ENCODE measurements at places on chromosomes 2 and 18.

GRCh38 chr18:11261486-11261885, 112.1 kb upstream of the PIEZO2 start:
- no peak for DNase-seq

- DNase-seq, result no peak
Observed at GRCh38 chr2:122749405-122749804, 994.0 kb downstream of the TSN start.

DNA sequence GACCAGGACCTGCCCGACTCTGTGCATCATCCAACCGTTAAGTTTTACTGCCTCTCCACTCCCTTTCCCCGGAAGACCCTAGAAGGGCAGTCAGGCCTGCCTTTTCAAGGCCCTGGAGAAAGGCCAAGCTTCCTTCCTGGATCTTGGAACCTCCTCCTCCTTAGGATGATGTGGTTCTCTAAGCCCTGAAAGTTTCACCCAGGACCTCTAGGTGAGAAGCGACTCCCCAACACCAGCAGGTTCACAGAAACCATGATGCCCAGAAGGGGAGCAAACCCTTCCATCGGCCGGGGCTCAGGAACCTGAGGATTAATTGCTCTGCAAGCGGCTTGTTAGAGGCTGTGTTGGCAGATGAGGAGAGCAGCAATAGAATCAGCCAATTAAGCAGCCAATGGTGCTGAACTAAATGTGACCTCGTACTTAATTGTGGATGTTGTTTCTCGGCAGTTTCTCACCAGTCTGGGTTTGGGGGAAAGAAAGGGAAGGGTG, 94.2 kb upstream of the FZD7 start:
- DNase-seq, result no peak

DNA sequence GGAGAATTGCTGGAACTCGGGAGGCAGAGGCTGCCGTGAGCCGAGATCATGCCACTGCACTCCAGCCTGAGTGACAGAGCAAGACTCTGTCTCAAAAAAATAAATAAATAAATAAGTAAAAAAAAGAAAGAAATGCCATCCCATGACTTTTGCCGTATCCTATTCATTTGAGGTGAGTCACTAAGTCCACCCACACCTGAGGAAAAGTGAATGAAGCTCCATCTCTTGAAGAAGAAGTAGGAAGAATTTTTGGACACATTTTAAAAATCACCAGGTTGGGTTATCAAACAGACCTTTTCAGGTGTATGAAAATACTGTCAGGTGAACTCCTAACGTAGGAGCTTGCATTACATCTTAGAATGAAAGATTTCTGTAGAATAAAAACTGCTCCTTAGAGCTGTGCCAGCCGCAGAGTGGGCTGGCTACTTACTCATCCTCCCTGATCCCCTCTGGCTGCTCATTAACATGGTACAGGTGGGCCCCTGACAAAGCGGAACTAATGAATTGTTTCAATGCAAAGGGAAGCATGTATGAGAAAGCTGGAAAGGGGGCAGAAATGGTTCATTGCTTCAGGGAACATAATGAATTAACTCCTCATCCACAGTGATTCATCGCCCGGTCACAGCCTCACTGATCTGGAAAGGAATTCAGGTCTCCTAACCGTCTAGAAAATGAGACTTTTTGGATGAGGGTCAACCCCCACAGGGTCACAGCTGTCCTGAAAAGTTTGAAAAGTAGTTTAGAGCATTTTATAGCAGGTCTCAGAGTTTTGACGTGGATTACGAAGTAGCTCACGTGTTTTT, 191.4 kb downstream of the SPP2 start:
- no peak for DNase-seq

DNA sequence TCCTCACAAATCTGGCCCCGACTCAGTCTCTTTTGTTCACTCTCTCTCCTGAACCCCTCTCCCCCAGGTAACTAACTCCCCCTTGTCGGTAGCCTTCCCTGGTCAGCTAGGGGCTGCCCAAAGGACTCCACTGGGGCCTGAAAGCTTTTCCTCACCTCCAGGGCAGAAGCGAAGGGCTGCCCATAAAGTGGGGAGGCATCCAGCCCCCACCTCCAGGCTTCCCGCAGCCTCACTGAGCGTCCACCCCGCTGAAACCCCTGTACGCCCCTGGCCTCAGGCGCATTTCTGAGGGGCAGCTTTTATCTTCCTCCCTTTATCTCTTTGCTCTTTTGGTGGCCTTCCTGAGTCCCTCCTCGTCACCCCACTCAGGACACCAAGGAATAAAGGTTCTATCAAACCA, 249.3 kb downstream of the CYP26B1 start:
- no peak for DNase-seq

GRCh38 chr2:85945586-85945985, 56.8 kb upstream of the ST3GAL5 start:
- DNase-seq, result no peak

DNA sequence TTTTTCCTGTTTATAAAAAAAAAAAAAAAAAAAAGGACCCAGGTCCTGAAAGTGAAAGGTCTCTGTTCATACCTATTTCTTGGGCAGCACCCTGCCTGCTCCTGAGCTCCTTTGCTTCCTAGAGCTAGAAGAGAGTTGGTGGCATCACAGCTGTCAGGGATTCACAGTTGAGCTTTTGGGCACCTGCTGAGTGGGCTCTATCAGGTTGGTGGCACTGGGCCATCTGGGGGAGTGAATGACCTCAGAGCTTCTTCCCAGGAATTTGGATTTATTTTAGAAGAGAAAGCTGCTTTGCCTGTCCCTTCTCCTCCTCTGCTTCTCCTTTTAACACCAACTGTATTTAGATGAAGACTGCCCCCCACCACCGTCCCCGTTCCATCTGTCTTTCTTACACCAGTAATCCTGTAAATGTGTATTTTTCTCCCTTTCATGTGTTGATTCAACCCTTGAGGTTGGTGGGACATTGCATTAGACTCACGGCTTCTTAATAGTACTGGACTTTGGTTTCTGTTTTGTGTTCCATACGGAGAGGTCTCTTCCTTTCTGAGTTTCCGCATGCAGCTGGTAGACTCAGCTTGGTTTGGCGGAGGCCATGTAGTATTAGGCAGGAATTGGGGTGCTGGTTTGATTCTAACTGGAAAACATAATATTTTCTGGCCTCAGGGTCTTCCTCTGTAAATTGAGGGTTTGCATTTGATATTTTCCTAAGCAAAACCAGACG, 7.6 kb upstream of the MGAT5 start:
- no peak for DNase-seq

DNA sequence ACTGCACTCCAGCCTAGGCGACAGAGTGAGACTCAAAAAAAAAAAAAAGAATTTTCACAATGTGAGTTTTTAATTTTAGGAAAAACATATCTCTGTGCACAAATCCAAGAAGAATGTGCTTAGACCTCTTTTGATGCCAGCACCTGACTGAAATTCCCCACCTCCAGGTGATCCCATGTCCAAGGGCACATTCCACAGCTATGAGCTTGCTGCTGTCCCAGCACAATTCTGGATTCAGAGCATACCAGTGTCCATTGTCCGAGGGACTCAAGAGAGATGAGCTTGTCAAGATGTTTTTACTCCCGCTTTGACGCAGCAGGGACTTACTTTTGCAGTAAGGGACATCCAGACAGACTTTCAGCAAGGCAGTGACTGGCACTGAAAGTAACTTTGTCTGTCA, 489.1 kb upstream of the ACVR2A start:
- DNase-seq, result no peak

DNA sequence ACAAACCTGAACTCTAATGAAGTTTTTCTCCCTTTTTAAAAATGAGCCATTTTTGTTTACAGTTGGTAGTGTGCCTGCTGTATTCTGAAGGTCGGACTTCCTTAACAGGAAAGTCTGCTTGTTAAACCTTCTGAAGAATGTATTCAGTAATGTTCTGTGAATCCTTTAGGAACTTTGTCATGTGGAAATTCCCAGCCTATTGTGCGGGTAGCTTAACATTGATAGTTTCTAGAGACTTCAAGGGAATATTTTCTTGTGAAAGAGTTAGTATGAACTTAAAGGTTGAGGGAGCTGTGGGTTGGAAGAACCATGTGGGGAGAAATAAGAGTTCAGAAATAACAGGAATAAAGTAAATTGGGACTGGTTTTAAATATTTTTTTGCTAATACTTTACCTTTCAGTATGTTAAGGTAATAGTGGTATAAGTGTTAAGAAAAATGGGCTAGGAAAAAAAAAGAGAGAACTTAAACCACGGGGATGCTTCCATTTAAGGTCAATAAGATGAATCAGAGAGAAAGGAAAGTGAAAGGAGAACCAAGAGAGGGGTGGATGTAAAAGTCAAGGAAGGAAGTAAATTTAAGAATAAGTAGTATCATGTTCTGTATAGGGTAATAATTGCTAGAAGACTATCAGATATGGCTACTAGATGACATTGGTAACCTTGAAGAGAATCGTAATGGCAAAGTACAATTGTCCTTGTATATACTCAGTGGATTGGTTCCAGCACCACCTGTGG, 90.5 kb downstream of the PMS1 start:
- DNase-seq, result no peak

GRCh38 chr2:225276207-225276606, 123.3 kb upstream of the NYAP2 start:
- no peak for DNase-seq

DNA sequence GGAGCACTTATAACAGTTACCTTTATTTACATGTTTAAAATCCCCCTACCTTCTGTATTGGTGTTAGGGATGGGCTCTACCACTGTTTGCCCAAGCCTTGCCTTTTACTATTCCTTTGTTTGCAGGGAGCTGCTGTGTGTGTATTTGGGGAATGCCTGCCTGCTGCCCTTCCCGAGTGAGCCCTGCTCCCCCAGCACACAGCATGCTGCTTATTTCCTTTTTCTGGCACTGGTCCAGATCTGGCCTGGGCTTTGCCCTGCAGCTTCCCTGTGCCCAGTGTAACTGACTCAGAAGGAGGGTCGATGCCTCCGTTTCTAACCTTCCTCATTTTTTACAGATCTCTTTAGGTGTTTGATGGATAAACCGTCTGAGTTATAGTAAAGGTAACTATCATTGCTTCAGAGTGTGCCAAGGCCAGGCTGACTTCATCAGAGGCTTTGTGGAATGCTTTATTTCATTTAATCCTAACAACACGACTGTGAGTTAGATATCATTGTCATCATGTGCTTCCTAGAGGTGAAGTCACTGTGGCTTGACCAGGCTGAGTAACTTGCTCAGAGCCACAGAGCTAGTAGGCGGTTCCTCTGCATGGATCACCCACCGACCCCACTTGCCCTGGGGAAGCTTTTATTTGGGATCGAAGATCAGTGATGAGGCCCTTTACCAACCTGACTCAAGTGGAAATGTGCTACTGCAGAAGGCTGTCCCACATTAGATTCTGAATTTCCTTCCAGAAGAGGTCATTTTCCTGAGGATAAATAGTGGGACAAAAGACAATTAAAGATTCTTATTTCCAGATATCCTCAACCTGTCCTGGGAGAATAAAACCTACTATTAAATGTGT, 238.8 kb downstream of the ZNF407 start:
- DNase-seq, result peak; percentile 58

- no peak for DNase-seq
Observed at GRCh38 chr2:119350311-119350998, 16.2 kb downstream of the C2orf76 start.

- no peak for DNase-seq
Observed at GRCh38 chr2:105403783-105404698, 5.2 kb upstream of the FHL2 start.

GRCh38 chr2:200856806-200857205, 7.7 kb downstream of the CLK1 start:
- no peak for DNase-seq

DNA sequence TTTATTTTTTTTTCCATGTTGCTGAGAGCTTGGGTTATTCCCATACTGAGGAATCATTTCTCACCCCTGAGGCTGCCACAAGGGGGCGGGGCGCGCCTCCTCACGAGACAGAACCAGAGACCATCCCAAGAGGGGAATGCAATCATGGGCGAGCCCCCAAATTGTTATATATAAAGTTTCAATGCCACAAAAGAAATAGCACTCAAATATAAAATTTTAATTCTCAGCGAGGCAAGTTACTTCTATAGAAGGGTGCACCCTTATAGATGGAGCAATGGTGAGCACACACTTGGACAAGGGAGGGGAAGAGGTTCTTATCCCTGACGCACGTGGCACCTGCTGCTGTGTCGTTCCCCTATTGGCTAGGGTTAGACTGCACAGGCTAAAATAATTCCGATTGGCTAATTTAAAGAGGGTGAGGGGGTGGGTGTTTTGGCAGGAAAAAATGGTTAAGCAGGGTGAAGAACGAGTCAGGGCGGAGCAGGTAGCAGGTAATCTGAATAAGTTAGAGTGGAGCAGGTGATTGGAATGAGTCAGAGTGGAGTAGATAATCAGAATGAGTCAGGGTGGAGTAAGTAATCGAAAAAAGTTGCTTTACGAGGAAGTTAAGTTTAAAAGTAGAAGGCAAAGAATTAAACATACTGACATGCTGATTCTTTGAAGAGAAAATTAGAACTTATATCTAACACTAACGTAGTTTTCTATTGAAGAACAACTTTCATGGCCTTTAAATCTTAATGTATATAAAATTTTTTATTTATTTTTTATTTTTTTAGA, 177.5 kb downstream of the MTCL1 start:
- DNase-seq, result peak; percentile 31

- no peak for DNase-seq
Observed at GRCh38 chr2:109164739-109165221, 35.8 kb downstream of the SH3RF3 start.

GRCh38 chr18:61006687-61007224, 326.5 kb upstream of the CDH20 start:
- DNase-seq, result no peak

DNA sequence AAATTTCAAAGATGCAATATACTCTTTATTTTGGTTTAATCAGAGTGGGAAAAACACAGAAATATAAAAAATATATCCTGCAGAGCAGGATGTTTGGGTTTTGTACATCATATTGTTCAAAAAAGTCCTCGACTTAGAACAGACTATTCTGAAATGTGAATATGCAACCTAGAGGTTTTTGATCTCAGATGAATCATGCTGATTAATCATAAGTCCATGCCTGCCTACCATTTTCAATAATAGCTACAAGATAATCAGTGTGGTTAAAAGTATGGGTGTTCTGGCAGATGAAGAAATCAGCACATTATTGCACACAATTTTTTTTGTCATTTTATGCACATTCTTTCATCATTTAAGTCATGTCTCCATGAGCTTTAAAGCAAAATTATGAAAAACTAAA, 1261.0 kb upstream of the NXPH2 start:
- DNase-seq, result no peak

DNA sequence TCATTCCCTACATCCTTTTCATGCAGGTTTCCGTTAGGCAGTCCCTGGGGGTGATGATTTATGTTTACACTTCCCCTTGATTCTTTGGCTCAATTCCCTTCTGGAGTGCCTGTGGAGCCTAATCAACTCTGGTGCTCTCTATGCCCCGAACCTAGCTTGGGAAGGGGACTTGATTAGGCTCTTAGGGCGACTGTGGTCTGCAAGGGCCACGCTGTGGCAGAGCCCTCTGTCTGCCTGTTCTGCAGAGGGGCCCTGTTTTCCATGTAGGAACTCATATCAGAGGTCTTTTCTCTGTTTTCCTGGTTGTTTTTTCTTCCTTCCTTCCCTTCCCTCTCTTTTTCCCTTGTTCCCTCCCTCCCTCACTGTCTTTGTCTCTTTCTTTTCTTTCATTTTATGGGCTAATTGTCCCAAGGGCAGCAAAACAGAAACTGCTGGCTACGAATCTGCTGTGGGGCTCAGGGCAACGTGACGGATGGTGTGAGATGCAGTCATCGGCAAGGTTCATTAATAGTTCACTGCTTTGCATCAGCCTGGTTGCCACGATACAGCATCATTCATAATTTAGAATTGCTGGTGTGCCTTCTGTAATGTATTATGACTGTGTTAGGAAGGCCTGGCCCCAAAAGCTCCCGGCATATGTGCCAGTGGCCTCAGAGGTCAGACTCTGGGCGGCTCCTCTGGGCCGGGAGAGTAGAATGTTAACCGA, 134.5 kb downstream of the NAPG start:
- DNase-seq, result no peak

- no peak for DNase-seq
Observed at GRCh38 chr18:21777814-21778213, 37.2 kb downstream of the MIB1 start.

Data from hematopoietic multipotent progenitor cell treated with erythropoietin and hydrocortisone succinate and interleukin-3 and kit ligand, for 15 days (in vitro differentiated cells).